ENCODE measurements at places on chromosomes 3 and 15. TPM values are rescaled to one million over a fixed set of nuclear protein-coding genes. Genes with fewer than 3 reads are reported as not detected.

GRCh38 chr15:100686725-100687473 is 84.5 kb downstream of the ASB7 start:
- no peak for DNase-seq

- DNase-seq, result no peak
Measured at GRCh38 chr3:168532135-168532534, 436.4 kb upstream of the GOLIM4 start.

DNA sequence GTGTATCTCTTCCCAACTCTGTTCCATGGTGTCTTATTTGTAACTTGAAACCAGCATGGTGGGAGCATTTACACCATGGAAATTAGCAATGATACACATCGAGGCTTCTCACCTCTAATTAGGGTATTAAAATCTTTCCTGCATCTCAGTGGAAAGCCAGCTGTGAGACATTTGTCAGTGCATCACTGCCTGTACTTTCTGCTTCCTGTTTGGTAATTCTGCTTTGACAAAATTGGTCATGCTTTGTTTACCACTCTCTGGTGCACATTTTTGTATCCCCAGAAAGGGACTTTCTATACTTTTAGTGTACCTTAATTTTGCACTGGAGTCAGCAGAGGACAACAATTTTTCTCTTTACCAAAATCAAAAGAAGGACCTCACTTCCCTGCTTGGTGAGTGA is 402.1 kb downstream of the PDCD6IP start:
- no peak for DNase-seq

DNA sequence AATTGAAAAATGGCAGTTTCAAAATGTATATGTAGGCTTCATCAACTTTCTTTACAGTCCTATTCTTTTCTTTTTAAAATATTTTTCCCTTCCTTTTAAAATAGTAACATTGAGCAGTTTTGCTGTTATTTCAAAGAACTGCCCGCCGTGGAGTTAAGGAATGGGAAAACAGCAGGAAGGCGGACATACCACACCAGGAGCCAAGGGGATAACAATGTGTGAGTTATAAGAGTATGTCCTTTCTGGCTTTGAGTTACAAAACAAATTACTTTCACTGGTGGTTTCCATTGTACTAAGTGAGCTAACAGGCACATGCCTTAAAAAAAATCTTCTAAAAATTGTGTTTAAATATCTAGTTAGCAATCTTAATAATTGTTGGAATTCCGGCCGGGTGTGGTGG is 37.4 kb upstream of the FBXL22 start:
- DNase-seq, result no peak

DNA sequence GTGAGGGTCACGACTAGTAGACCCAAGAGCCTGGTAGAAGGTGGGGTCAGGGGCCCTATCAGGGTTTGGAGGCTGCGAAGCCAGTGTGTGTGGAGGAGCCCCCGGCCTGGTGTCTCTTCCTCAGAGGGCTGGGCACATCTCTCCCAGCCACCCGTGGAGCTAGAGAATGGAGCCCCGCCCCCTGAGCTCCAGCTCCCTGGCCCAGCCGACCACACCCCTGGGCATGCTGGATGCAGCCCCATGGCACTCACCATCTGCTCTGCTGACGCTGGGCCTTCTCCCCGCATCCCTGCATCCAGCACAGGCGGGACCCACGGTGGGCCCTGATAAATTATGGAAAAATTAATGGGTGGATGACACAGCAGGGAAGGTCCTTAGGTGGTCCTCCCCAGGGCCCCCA is 17.5 kb downstream of the ANKRD63 start:
- DNase-seq, result no peak

GRCh38 chr3:58833491-58833890 is 166.9 kb upstream of the FAM3D start:
- no peak for DNase-seq

GRCh38 chr3:167929968-167930367 is 165.8 kb downstream of the GOLIM4 start:
- no peak for DNase-seq

- no peak for DNase-seq
Measured at GRCh38 chr15:66188464-66188863, 65.1 kb downstream of the MEGF11 start.

- no peak for DNase-seq
Measured at GRCh38 chr3:77709155-77709554, 669.3 kb downstream of the ROBO2 start.

DNA sequence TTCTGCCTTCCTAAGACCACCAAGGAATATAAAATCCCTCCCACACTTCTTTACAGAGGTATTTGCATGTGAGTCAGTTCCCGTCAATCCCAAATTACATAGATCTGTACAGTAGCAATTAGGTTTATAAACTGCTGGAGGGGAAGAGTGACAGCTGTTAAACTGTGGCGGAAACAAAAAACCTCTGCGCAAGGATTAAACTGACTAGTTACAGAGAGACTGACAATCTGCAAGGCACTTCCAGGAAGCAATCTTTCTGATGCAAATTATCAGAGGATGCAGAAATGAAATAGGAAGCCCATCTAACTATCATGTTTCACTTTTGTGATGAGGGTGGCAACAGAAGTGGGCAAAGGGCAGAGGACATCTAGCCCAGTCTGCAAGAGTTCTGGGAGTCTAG is 150.4 kb downstream of the RTP4 start:
- DNase-seq, result no peak

DNA sequence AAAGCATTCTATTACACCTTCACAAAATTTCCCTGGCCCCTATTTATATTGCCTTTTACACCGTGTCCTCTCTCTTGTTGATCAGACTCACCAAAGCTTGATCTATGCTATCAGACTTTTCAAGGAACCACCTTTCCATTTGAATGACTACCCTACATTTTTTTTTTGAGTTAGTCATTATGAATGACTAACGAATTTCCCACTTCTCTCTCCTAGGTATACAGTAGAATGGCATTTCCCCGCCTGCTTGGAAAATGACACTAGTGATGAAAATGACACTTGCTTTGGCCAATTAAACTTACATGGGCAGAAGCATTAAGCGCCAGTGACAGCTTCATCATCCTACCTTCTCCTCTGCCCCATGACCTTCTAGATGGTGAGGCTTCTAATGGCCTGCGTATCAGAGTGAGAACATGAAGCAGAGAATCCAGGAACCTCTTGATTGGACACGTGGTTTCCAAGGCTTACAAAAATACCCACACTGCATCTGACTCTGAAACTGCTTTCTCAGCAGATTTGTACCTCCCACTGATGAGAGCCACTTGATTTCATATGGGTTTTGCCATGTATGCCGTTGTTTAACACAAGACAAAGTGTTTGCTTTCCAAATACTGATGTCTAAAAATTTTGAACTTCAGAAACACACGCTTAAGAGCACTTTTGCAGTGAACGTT is 370.5 kb downstream of the CTNNB1 start:
- DNase-seq, result no peak

DNA sequence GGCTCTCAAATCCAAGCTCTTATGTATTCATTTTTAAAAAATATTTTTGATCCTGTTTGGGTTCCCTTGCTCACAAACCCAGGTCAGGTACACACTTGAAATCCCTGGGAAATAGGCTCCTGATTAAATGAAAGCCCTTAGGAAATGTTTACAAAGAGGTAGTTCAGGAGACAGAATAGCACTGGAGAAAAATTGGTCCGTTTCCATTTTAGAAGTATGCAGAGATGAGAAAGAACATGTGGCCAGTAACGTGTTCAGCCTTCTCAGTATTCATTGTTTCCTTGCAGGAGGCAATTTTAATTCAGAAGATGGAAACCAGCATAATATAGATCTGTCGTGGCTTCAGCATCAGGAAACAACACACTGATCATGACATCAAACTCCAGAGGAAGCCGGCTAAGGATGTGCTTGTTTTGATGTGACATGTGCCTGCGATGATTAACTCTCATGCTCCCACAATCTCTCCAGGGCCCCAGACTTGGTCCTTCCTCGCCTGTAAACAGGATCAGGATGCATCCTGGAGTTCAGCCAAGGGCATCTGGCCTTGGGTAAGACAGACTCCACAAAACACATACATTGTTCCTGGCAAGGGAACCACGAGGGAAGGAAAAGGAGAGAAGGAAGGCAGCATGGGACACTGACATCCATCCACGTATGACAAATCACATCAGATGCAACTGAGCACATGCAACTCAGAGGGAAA is 350.5 kb upstream of the THBS1 start:
- no peak for DNase-seq

DNA sequence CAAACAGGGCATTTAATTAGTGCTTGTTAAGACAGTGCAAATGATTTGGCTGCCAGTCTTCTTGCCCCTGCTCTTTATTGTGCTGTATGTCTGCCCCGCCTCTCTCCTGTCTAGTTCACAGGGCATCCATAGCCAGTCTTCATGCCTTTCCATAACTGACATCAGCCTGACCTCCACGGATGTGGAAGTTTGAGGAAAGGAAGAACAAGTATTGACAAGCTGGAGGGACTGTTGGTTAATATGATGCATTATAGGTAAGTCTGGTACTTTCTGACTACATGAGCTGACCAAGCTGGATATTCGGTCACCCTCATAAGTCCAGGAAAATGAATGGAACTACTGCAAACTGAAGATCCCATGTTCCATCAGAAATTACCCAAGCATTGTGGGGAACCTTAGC is 325.9 kb downstream of the TIGIT start:
- no peak for DNase-seq

DNA sequence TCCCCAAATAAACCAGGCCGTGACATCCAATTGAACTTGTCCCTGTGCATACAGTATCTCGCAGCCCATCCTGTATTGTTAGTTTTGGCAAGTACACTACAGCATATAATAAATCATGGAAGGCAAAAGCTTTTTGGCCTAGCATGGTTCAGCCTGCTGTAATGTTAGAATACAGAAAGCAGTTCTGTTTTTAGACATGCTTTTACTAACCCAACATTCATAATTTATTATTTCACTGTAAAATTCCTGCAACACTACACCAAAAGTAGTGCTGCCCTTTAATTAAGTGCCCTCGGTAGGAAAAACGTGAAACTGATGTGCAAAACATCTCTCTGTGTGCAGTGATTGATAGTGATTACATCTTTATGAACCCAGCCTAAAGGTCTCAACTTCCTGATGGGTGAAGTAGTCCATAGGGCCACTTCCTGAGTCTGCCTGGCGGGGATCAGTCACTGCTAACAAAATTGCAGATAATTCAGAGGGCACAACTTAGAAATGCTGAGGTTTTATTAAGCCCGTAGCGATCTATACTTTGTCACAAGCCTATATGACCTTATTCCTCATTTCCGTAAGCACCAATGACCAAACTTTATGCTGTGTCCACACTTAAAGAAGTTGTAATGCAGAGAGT is 227.8 kb downstream of the CDIN1 start:
- no peak for DNase-seq

DNA sequence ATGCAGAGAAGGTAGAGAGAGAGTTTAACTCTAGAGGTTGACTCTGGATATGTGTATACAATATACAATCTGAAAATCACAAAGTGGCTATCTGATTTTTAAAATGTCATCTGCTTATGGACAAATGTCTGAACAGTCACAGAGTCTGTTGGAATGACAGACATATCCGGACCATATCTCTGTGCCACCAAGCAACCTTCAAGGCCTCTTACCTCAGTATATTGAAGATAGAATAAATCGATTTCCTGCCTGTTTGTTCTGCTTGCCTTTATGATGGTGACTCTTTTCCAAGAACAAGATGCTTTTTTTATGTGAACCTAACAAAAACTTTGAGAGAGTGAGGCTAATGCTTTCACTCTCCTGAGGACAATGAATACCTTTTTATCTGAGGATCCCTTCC is 151.1 kb downstream of the RBPMS2 start:
- no peak for DNase-seq

DNA sequence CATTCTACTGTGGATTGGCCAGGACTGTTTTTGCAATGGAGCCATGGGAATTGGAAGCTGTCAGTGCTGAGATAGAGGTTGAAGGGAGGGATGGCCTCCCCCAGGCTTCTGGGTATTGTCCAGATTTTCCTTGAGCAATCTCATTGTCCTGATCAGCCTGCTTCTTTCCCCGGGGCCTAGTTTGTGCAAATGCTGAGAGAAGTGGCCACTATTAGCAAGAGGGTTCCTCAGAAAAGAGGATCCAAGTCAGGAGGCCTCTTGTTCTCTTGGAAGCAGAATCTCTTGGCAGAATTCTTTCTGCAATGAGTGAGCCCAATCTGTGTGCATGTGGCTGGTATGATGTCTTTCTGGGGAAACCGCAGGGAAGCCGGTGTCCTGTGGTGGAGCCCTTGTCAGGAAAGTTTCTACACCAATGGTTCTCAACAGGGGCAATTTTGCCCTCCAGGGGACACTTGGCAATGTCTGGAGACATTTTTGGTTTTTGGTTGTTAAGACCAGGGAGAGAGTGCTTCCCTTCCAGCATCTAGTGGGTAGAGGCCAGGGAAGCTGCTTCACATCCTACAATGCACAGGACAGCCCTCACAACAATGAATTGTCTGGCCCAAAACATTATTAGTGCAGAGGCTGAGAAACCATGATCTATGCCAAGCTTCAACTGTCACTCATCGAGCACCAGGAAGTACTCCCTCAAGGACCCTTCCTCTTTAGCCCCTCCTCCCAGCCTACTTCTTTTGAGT is 2.0 kb downstream of the LIPC start:
- DNase-seq, result peak; percentile 9

- DNase-seq, result no peak
Measured at GRCh38 chr15:83919319-83919830, 265.5 kb downstream of the ADAMTSL3 start.

DNA sequence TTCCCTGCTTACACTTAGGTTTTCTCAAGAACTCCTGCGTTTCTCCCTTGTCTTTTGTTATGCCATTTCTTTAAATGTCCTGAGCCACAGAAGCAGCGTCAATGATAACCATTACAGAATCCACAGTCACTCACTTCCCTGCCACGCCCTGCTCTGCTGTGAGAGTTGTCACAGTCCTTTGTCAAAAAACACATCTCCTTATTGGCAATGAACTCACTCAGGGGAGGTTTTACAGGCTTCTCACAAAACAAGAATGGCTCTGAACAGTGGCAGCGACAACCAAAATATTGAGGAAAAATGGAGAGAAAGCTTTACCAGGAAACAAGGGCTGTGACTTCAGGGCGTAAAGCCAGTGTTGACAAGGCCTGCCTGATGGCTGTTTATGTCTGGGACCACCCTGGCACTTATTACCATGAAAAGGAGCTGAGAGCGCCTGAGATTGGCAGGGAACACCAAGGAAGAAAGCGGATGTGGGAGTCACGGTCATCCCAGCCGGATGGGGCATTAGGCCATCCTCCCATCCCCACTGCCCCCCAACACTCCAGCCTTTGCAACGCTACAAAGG is 111.5 kb downstream of the ADAMTS9 start:
- no peak for DNase-seq

- DNase-seq, result no peak
Measured at GRCh38 chr3:171846597-171846996, 3.4 kb downstream of the TMEM212 start.

DNA sequence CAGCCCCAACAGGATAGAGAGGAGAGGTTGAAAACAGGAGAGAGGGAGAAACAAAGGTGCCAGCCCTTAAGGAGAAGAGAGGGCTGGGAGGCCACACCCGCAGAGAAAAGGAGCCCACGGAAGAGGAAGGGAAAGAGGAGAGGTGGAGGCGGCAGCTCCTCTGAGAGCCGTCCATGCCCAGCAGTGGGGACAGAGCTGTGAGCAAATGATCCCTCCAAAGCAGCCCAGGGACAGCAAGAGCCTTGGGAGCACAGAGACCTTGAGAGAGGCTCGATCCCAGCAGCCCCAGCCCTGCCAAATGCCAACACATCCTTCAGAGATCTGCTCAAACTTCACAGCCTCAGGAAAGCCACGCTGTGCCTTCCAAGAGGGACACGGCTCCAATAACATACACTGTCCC is 66.7 kb upstream of the CORO2B start:
- no peak for DNase-seq

Gene VEPH1
- 3.1 TPM for total RNA-seq

Gene C3orf20
- total RNA-seq, result not detected

Gene SATB1
- 39.9 TPM for total RNA-seq

Gene GAP43
- 1.8 TPM for total RNA-seq

Gene SEMA5B
- total RNA-seq, result 1.7 TPM
